ENCODE measurements at places on chromosomes 11 and 22.

DNA sequence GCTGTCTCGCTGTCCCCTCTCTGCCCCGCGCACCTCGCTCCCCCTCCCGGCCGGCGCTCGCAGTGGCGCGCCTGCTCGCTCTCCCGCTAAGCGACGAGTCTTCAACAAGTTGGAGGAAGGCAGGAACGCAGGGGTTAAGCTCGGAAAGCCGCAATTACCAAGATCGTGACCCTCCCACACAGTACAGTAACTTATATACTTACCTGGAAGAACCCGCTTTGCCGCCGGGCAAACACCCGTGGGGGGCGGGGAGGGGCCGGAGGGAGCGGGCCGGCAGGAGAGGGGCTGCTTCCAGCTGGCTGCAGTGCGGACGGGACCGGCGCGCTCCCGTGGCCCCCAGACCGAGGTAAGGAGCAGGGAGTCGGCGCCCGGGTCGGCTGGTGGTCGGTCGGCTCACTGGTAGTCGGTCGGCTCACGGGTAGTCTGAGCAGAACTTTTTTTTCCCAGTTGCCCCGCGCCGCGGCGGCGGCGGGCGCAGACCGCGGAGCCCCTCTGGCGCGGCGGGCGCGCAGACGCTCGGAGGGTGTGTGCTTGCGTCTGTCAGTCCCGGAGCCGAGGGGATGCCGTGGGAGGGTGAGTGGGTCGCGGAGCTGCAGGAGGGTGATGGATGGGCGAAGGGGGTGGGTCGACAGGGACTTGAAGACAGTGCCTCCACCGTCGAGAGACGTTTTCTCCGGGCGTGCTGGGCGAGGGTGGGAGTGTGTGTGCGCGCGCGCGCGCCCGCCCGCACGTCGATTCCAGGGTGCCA is 101.2 kb upstream of the HSD17B12 start:
- DNase-seq, result no peak
- H3K4me3 ChIP-seq, result peak overlapping the region; percentile 73
- no peaks in the 10 kb centered on the region for H3K4me1 ChIP-seq
- no peaks in the 10 kb centered on the region for H3K36me3 ChIP-seq
- peaks cover 92% of the 10 kb centered on the region for H3K27me3 ChIP-seq
- H3K27ac ChIP-seq, result no peak overlapping the region

GRCh38 chr22:50030297-50031188 is 18.0 kb upstream of the IL17REL start:
- no peaks in the 10 kb centered on the region for H3K4me1 ChIP-seq
- no peak overlapping the region for H3K27ac ChIP-seq
- H3K36me3 ChIP-seq, result no peaks in the 10 kb centered on the region
- no peak overlapping the region for H3K4me3 ChIP-seq
- peak; percentile 44 for DNase-seq

DNA sequence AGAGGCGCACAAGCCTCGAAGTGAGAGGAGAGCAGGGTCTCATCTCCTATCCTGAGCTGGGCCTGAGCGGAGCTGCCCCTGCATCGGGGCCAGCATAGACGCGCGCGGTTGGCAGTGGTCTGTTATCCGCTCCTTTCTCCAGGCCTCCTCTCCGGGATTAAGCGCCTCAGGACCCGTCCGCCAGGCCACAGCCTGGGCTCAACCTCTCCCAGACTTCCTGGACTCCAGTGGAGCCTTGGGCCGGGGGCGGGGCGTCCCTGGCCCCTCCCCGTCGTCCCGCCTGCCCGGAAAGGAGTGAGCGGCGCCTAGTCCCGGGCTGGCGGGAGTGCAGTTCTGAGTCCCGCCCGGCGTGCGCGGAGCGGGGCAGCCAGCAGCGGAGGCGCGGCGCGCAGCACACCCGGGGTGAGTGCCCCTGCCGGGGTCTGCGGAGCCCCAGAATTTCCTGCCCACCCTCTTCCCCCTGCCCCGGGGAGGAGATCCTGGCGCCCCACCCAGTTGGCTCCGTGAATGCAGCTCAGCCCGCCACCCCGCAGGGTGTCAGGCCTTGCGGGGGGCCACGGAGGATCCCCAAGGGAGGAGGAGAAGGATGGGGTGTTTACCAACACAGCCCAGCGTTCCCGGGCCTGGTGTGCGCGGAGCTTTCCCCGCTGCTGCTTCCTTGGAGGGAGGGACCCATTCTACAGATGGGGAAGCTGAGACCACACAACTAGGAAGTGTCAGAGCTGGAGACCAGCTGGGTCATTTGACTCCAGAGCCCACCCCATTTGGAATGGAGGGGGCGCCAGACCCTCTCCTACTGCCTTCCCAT is at the start of gene TCIRG1:
Gene TCIRG1 (plus strand): TSS at position 308 of the 808 bp plus-strand sequence. CDS start 2,247 bp downstream, outside the sequence.
- H3K27ac ChIP-seq, result peak within 1 kb of the TSS; percentile 95
- H3K4me1 ChIP-seq, result peaks cover 30% of the 10 kb centered on the region
- peaks cover 7% of the 10 kb centered on the region for H3K36me3 ChIP-seq
- no peaks in the 10 kb centered on the region for H3K27me3 ChIP-seq
- DNase-seq, result peak; percentile 79

- no peak for DNase-seq
- H3K27me3 ChIP-seq, result no peaks in the 10 kb centered on the region
- H3K36me3 ChIP-seq, result no peaks in the 10 kb centered on the region
- H3K4me3 ChIP-seq, result no peak overlapping the region
- no peak overlapping the region for H3K27ac ChIP-seq
- peaks cover 21% of the 10 kb centered on the region for H3K4me1 ChIP-seq
Observed at GRCh38 chr11:11446967-11447366, 93.9 kb upstream of the CSNK2A3 start.

- H3K36me3 ChIP-seq, result no peaks in the 10 kb centered on the region
- no peak overlapping the region for H3K27ac ChIP-seq
- H3K4me3 ChIP-seq, result no peak overlapping the region
- H3K4me1 ChIP-seq, result no peaks in the 10 kb centered on the region
- H3K27me3 ChIP-seq, result no peaks in the 10 kb centered on the region
Observed at GRCh38 chr11:35065566-35065965, 73.4 kb upstream of the CD44 start.

- H3K4me1 ChIP-seq, result no peaks in the 10 kb centered on the region
- DNase-seq, result no peak
- no peaks in the 10 kb centered on the region for H3K36me3 ChIP-seq
Observed at GRCh38 chr11:104772806-104773241, 125.4 kb downstream of the CASP12 start.

- H3K27ac ChIP-seq, result peak overlapping the region; percentile 39
- H3K4me1 ChIP-seq, result peaks cover 18% of the 10 kb centered on the region
- no peak overlapping the region for H3K4me3 ChIP-seq
Observed at GRCh38 chr22:28759861-28760560, 12.5 kb upstream of the CCDC117 start.

DNA sequence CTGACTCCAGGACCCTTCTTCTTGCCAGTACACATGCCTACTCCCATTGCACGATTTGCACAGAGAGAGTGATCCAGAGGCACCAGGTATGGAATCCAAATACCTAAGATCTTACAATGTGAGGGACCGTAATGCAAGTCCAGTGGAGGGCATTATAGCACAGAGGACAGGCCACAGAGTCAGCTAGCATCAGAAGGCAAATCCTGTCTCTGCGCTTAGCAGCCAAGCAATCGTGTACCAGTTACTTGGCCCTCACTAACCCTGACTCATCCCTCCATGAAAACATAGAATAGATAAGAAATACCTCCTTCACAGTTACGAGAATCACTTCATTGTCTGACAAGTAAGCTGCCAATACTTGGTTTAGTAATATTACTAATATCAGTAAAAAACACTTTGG is 69.7 kb upstream of the SLC6A5 start:
- no peak for DNase-seq
- no peaks in the 10 kb centered on the region for H3K36me3 ChIP-seq
- H3K4me1 ChIP-seq, result no peaks in the 10 kb centered on the region
- 0 out of 3 replicates have a peak, but pooled peaks cover 4% of the 10 kb centered on the region for H3K27me3 ChIP-seq
- no peak overlapping the region for H3K4me3 ChIP-seq
